ENCODE measurements at places on chromosomes 13 and 19. TPM values are rescaled to one million over a fixed set of nuclear protein-coding genes. Genes with fewer than 3 reads are reported as not detected.

GRCh38 chr13:112877539-112877938, 91.5 kb upstream of the MCF2L start:
- no peak for DNase-seq

DNA sequence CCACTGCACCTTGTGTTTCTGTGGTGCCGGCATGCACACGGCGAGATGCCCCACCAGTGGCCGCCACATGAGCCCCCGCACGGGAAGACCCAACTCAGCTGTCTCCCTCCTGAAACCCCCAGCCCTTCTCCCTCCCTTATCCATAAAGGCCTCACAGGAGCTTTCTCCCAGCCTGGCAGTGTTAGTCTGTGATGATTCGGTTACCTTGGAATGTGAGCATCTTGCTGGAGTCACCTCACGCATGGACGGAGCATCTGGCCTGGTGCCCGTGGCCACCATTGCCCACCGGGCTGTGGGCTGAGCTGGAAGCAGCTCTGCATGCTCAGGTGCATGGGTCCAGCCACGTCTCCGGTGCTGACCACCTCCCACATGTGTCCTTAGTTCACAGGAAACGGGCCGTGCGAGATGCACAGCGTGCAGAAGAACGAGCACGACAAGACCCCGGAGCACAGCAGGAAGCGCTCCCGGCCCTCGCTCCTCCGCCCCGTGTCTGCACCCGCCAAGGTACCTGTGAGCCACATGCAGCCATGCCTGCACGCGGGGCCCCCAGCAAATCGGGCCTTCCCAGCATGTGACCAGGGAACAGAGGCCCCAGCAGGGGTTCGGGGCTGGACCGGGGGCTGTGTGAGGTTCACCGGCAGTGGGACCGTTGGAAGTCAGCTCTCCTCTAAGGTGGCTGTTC, 22.0 kb downstream of the SIN3B start:
- DNase-seq, result no peak

DNA sequence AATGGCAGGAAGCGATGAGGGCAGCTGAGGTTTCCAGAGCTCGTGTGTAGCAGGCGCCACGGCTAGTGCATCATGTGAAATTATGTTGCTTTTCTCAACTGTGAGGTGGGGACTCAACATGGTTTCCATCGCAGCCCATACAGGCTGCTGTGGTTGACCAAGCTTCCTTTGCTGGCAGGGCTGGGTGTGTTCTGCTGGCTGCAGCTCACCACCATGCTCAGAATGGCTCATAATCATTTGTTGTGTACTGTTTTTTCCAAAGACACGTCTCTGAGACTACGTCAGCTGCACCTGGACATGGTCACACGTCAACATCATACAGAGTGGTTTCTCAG, 16.1 kb upstream of the RASA3 start:
- peak; percentile 90 for DNase-seq

DNA sequence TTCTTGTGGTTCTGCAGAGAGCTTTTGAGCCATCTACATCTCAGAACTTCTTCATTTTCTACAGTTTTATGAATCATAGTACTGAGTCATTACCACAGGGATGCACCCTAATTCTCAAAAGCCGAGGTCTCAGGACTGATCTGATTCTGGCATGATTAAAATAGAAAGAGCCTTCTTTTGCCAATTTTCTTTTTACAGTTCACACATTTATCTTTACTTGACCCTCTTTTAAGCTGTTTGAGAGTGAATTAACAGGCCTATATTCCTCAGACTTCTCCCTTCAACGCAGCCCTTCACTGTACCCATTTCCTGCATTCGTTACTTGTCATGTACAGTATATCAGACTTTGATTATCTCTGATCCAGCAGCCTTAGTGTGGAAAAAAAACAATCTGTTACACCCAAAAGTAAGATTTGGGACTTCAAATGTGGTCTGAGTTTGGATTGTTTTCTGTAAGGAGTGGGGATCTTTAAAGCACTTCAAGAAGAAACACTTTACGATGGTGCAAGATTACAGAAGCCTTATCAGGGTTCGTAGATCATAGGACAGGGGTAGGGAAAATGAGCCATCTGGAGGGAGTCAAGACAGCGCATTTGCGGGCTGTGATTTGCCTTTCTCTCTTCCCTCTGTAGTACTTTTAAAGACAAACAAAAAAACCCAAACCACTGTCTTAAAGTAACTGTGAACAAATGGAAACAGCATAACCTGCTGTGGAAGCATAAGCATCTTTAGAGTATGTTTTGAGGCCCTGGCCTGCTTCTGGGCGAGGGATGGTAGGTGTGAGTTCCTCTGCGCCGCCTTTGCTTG, 15.3 kb upstream of the GPR183 start:
- DNase-seq, result no peak

Gene LILRB3
- 0.78 TPM for total RNA-seq

Gene SELENOV
- not detected for total RNA-seq

Measured in activated T-helper 1 cell treated with anti-CD3 and anti-CD28 coated beads, Interleukin-12 subunit alpha, Interleukin-12 subunit beta, Interleukin-2, Interleukin-4 antibody, amounts not matched to agents 30 ng/mL and 10 ng/mL and 1 ng/mL, durations not matched to agents 14 hours and 24 hours and 36 hours (primary cell).